Cardiac muscle cell (in vitro differentiated cells and primary cell): ENCODE measurements at places on chromosomes 6 and 20.
A peak's percentile ranks its signal among the peaks of the same experiment; 100 is the strongest.

- no peaks in the 10 kb centered on the region for H3K27me3 ChIP-seq
- H3K36me3 ChIP-seq = no peaks in the 10 kb centered on the region
- no peak overlapping the region for H3K27ac ChIP-seq
- peaks cover 5% of the 10 kb centered on the region for H3K4me1 ChIP-seq
- peak; percentile 77 for DNase-seq
These were observed 116.3 kb downstream of the OR2B2 start for GRCh38 chr6:27795697-27796494.

GRCh38 chr6:90293319-90293953 lies 3.2 kb downstream of the BACH2 start:
- no peak overlapping the region for H3K4me3 ChIP-seq
- H3K4me1 ChIP-seq = peaks cover 13% of the 10 kb centered on the region
- DNase-seq = no peak
- no peak overlapping the region for H3K27ac ChIP-seq
- H3K36me3 ChIP-seq = no peaks in the 10 kb centered on the region

DNA sequence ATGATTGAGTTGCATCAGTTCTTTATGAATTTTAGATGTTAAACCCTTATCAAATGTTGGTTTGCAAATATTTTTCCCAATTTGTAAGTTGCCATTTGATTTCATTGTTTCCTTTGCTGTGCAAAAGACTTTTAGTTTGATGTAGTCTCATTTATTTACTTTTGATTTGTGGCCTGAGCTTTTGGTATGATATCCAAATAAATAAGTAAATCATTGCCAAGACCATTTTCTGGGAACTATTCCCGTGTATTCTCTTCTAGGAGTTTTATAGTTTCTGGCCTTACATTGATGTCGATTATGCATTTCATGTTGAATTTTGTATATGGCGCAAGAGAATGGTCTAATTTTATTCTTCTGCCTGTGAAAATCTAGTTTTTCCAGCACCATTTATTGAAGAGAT lies 13.4 kb downstream of the AIG1 start:
- DNase-seq = no peak
- H3K27ac ChIP-seq = no peak overlapping the region
- H3K4me1 ChIP-seq = no peaks in the 10 kb centered on the region
- no peak overlapping the region for H3K4me3 ChIP-seq

- no peak overlapping the region for H3K27ac ChIP-seq
- peaks cover 1% of the 10 kb centered on the region for H3K4me1 ChIP-seq
- DNase-seq = no peak
- H3K36me3 ChIP-seq = no peaks in the 10 kb centered on the region
These were observed 242.7 kb upstream of the TAB2 start for GRCh38 chr6:149074832-149075258.

GRCh38 chr6:138562691-138563090 lies 63.4 kb upstream of the NHSL1 start:
- no peak overlapping the region for H3K4me3 ChIP-seq
- H3K27ac ChIP-seq = no peak overlapping the region
- no peaks in the 10 kb centered on the region for H3K4me1 ChIP-seq

- no peak overlapping the region for H3K4me3 ChIP-seq
- H3K36me3 ChIP-seq = no peaks in the 10 kb centered on the region
- no peak overlapping the region for H3K27ac ChIP-seq
- peaks cover 32% of the 10 kb centered on the region for H3K27me3 ChIP-seq
- no peak for DNase-seq
- no peaks in the 10 kb centered on the region for H3K4me1 ChIP-seq
These were observed 16.1 kb upstream of the LAMP5 start for GRCh38 chr20:9498322-9498721.

GRCh38 chr6:610882-611281 lies 46.0 kb downstream of the HUS1B start:
- no peak for DNase-seq
- H3K4me3 ChIP-seq = no peak overlapping the region
- no peak overlapping the region for H3K27ac ChIP-seq
- no peaks in the 10 kb centered on the region for H3K27me3 ChIP-seq
- H3K4me1 ChIP-seq = no peaks in the 10 kb centered on the region

GRCh38 chr6:139824864-139825263 lies 450.4 kb upstream of the CITED2 start:
- no peak overlapping the region for H3K4me3 ChIP-seq
- no peak overlapping the region for H3K27ac ChIP-seq
- H3K27me3 ChIP-seq = no peaks in the 10 kb centered on the region
- no peak for DNase-seq
- peaks cover 4% of the 10 kb centered on the region for H3K4me1 ChIP-seq

DNA sequence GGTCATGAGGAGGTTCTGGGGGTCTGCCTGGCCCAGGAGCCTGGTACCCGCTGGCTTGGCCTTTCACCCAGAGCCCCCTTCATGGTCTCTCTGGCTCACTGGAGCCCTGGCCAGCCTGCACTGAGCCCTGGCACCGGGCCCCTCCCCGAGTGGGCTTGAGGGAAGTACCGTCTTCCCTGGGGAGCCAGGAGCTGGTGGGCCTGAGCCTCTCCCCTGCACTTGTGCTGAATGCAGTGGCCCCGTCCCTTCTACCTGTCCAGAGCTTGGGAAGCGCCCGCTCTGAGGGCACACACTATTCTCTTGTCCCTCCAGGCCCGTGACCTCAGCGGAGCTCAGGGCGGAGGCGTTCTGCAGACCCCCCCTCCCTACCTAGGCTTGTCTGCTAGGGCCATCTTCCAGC lies 62.2 kb downstream of the TCP11 start:
- no peak overlapping the region for H3K4me3 ChIP-seq
- no peak overlapping the region for H3K27ac ChIP-seq
- H3K36me3 ChIP-seq = no peaks in the 10 kb centered on the region
- H3K4me1 ChIP-seq = no peaks in the 10 kb centered on the region
- no peak for DNase-seq
- H3K27me3 ChIP-seq = no peaks in the 10 kb centered on the region

- H3K27ac ChIP-seq = no peak overlapping the region
- no peaks in the 10 kb centered on the region for H3K36me3 ChIP-seq
- DNase-seq = no peak
- H3K4me3 ChIP-seq = no peak overlapping the region
- H3K27me3 ChIP-seq = no peaks in the 10 kb centered on the region
- H3K4me1 ChIP-seq = no peaks in the 10 kb centered on the region
These were observed 25.1 kb upstream of the FBXO30 start for GRCh38 chr6:145839653-145840052.

GRCh38 chr20:53748176-53748575 lies 154.5 kb upstream of the ZNF217 start:
- no peak for DNase-seq
- H3K4me1 ChIP-seq = no peaks in the 10 kb centered on the region

DNA sequence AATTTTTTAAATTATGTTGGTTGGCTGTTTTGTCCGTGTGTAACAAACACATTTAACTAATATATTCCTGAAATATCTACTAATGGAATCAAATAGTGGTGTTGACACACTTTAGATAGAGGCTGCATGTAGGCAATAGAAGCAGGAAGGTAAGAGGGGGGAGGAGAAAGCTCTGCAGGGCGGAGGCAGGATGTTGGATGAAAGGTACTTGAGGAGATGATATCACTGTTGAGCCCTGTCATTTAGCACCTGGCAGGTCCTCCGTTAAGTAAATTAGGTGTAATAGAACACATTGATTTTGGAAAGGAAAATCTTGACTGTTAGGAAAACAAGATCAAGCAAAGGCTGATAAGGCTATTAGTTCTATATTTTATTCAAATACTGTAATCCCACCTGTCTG lies 618.7 kb downstream of the PKHD1 start:
- DNase-seq = no peak
- peaks cover 49% of the 10 kb centered on the region for H3K4me1 ChIP-seq
- no peaks in the 10 kb centered on the region for H3K27me3 ChIP-seq
- no peak overlapping the region for H3K4me3 ChIP-seq
- no peak overlapping the region for H3K27ac ChIP-seq

- no peak overlapping the region for H3K27ac ChIP-seq
- no peak overlapping the region for H3K4me3 ChIP-seq
- H3K36me3 ChIP-seq = no peaks in the 10 kb centered on the region
- H3K4me1 ChIP-seq = no peaks in the 10 kb centered on the region
- DNase-seq = no peak
- H3K27me3 ChIP-seq = no peaks in the 10 kb centered on the region
These were observed 6.5 kb upstream of the NUS1 start for GRCh38 chr6:117668736-117669135.

DNA sequence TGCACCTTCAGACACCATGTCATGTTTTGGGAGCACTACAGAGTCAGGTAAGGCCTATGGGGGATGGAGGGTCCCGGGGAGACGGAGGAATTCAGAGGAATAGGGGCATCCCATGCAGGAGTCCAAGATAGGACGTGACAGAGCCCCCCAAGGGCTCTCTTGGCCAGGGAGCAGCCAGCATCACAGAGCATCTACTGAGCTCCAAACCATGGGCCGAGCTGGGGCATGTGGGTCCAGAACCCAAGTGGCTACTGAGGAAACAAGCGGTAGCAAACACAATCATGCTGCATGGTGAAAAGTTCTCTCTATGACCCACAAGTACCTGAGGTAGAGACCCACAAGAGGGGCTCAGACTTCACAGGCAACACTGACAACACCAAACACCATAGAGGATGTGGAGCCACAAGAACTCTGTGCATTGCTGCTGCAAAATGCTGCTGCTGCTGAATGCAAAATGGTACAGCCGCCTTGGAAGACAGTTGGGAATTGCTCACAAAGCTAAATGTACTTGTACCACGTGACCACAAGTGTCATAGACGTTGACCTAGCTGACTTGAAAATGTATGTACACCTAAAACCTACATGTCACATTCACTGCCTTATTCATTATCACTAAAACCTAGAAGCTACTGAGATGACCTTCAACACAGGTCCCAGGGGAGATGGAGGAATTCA lies 33.4 kb upstream of the MAS1L start:
- no peaks in the 10 kb centered on the region for H3K36me3 ChIP-seq
- H3K4me3 ChIP-seq = no peak overlapping the region
- no peak overlapping the region for H3K27ac ChIP-seq
- DNase-seq = no peak

- DNase-seq = no peak
- no peaks in the 10 kb centered on the region for H3K36me3 ChIP-seq
- no peaks in the 10 kb centered on the region for H3K4me1 ChIP-seq
- no peak overlapping the region for H3K27ac ChIP-seq
- H3K4me3 ChIP-seq = no peak overlapping the region
These were observed 224.4 kb upstream of the FLRT3 start for GRCh38 chr20:14561741-14562221.

DNA sequence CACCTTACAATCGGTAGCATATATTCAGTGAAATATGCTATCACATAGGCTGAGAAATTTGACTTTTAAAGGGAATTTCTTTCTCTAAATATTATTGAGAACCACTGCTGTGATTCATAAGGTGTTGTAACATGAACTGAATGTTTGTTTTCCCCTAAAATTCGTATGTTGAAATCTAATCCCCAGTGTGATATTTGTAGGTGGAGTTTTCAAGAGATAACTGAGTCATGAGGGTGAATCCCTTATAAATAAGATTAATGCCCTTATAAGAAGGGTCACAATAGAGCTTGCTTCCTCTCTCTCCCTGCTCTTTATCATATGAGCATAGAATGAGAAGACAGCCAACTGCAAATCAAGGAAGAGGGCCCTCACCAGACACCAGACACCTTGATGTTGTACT lies 64.8 kb downstream of the LMBRD1 start:
- H3K27ac ChIP-seq = no peak overlapping the region
- H3K27me3 ChIP-seq = no peaks in the 10 kb centered on the region
- no peak overlapping the region for H3K4me3 ChIP-seq
- no peaks in the 10 kb centered on the region for H3K4me1 ChIP-seq

- no peak for DNase-seq
- no peaks in the 10 kb centered on the region for H3K36me3 ChIP-seq
- peaks cover 17% of the 10 kb centered on the region for H3K4me1 ChIP-seq
- no peak overlapping the region for H3K27ac ChIP-seq
- no peaks in the 10 kb centered on the region for H3K27me3 ChIP-seq
- no peak overlapping the region for H3K4me3 ChIP-seq
These were observed 65.2 kb downstream of the RIN2 start for GRCh38 chr20:19823216-19823615.

DNA sequence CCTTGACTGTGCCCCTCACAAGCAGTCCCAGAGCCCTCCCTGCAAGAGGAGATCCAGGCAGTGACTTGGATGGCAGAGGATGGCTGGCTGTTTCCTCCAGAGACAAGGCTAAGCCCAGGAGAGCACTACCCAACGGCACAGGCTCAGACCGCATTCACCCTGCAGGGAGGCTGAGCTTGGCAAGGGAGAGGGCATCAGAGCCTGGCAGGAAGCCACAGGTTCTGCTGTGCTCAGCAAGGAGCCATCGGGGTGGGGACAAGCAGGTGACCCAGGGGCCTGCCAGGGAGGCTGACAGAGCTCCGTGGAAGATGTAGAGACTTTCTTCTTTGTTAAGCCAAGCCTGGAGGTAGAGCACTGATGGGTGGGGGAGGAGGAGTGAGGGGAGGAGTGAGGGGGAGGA lies 159.2 kb upstream of the CST7 start:
- no peaks in the 10 kb centered on the region for H3K4me1 ChIP-seq
- DNase-seq = no peak
- H3K27ac ChIP-seq = no peak overlapping the region
- no peak overlapping the region for H3K4me3 ChIP-seq
- no peaks in the 10 kb centered on the region for H3K27me3 ChIP-seq

DNA sequence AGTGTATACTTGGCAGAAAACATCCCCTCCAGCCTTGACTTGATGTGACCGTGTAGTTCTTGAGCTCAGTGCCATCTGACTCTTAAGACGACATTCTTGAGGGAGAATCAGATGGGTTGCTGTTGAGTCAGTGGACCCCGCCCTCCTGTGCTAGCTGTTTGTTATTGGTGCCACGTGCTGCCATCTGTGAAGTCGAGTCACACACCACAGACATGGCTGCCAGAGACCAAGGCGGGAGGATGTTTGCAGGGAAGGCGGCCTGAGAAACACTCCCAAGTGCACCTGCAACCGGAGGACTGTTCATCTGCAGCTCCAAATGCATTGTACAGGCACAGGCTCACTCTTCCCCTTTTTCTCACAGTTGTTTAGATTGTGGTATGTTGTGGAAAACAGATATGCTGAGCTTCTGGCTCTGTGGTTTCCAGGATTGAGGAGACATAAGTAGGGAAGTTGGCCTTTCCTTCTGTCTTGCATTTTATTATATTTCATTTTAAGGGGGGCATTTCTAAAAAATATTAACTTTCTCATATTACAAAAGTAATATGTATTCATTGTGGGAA lies 345.3 kb upstream of the ZFP64 start:
- H3K27ac ChIP-seq = no peak overlapping the region
- H3K4me1 ChIP-seq = no peaks in the 10 kb centered on the region
- H3K27me3 ChIP-seq = no peaks in the 10 kb centered on the region
- no peak for DNase-seq
- H3K36me3 ChIP-seq = no peaks in the 10 kb centered on the region
